Dermis blood vessel endothelial cell (primary cell): ENCODE measurements at places on chromosomes 13 and 19. TPM values are rescaled to one million over a fixed set of nuclear protein-coding genes. Genes with fewer than 3 reads are reported as not detected.
A peak's percentile ranks its signal among the peaks of the same experiment; 100 is the strongest.

The WDR87 gene
- total RNA-seq, result not detected in 2 replicates

The JOSD2 gene
- 18.0 and 18.2 TPM in 2 replicates for total RNA-seq

DNA sequence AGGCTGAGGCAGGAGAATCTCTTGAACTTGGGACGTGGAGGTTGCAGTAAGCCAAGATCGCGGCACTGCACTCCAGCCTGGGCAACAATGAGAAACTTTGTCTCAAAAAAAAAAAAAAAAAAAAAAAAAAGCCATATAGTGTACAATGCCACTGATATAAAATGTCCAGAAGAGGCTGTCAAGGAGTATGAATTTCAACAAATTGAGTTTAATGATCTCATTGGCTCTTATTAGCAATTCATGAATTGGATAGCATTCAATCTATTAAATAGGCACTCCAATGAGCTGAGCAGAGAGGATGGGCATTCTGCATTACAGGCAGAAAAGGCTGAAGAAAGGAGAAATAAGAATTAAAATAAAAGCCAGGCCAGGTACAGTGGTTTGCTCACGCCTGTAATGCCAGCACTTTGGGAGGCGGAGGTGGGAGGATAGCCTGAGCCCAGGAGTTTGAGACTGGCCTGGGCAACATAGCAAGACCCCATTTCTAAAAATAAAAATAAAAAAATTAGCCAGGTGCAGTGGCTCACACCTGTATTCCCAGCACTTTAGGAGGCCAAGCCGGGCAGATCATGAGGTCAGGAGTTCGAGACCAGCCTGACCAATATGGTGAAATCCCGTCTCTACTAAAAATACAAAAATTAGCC lies 757 bp upstream of the LMNB2 start:
- DNase-seq, result no peak

DNA sequence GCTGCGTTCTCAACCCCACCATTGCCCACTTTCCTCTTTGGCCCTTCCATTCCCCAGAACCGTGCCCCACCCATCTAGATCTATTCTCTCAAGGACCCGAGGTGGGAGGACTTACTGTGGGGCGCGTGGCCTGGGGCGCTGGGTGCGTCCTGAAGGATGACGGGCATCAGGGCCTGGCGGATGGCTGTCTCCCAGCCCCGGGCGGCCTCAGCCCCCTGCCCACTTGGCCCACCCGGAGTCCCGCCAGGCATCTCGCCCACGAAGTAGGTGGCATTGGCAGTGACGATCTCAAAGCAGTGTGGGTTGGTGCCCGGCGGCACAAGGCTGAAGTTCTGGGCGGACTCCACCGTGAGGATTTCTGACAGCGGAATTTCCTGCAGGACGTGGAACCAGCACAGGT lies 23.2 kb downstream of the PRKD2 start:
- DNase-seq, result no peak

DNA sequence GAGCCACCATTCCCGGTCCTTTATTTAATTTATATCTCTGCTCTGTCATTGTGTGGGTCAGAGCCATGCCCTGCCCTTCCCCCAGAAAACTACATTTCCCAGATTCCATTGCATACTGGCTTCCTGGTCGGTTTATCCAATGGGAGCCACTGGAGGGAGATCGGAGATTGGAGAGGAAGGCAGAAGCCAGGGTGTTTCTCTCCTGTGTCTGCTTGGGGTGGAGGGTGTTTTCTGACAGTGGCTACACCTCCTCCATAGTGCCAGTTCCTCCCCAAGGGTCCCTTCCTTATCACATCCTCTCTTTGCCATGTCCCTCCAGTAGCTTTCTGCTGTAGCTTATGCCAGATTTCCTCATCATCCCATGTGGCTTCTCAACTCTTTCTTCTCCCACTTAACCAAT lies 19.0 kb downstream of the OLFM2 start:
- DNase-seq, result peak; percentile 64
